Stimulated activated CD4-positive, alpha-beta T cell treated with anti-CD3 and anti-CD28 coated beads, TNF-alpha, amount 100 ng/mL, for 24 hours (primary cell): ENCODE measurements at places on chromosomes 16 and 17.

DNA sequence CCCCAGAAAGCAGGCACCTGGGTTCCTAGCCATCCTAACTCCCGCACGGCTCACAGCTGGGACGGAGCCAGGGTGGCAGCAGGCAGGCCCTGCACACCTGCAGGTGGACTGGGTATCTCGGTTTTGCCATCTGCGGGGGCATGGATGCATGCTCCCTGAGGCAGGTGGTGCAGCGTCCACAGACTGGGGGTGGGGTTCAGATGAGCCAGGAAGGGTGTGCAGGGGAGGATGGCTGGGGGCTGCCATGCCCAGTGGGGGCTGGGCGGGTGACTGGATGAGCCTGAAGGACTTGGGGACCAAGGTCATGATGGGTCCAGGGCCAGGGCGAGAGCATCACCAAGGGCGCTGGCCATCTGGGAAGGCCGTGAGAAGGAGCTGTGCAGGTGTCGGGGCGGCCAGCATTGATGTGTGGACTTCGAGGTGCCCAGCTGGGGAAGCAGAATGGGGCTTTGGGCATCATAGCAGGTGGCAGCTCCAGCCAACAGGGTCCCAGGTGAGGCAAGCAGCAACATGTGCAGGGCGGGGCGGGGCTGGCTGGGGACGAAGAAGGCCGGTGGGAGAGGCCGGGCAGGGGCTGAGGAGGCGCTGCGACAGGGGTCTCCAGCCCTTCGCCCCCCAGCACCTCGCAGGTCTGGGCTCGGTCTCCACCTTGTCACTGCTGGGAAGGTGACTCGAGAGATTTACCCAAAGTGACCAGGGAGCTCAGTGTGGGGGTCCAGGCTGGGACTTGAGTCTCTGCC is 41.0 kb upstream of the ZNF469 start:
- no peak for DNase-seq

GRCh38 chr16:75068085-75069031 is 48.2 kb downstream of the LDHD start:
- no peak for DNase-seq

GRCh38 chr17:10031127-10031526 is 126.1 kb upstream of the RCVRN start:
- no peak for DNase-seq

- no peak for DNase-seq
These were observed 66.9 kb upstream of the SDK2 start for GRCh38 chr17:73711184-73711583.

DNA sequence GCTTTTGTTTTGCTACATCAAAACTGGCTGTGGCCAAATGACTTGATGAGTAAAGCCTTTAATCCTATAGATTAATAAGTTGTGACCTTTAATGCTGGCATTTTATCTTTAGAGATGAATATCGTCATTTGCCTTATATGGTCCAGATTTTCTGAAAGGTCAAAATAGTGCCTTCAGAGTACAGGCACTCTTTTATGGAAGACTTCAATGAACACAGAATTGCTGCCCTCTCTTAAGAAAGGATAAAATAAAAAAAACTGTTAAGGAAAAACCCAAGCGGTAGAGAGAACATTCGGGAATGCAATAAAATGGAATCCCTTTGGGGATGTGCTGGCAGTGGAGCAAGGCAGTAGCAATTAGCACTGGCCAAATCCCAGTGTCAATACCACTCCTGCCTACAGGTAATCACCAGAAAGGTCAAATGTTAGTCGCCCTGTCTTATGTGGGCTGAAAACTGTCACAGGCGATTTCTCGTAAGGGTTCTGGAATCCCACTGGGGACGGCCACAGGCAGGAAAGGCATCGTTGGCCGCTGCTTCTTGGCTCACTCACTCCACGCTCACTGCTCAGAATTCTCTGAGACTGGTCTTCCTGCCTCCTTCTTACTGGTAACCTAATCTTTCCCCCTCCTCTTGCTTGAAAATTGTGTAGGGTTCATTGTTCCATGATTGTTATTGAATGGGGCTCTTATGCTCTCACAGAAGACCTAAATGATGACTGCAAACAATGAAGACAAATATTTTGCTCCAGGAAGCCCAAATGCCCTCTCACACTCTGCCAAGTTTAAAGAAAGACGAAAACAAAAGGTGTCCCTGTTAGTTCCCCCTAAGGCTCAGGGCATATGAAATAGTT is 45.4 kb upstream of the HSBP1 start:
- DNase-seq = no peak

GRCh38 chr16:53745086-53745485 is 41.1 kb downstream of the FTO start:
- no peak for DNase-seq

- no peak for DNase-seq
These were observed 834 bp downstream of the CDH8 start for GRCh38 chr16:62035115-62036092.

GRCh38 chr17:65261152-65261551 is 124.0 kb downstream of the RGS9 start:
- DNase-seq = no peak

- no peak for DNase-seq
These were observed 198.4 kb downstream of the CYB561 start for GRCh38 chr17:63247706-63248105.

DNA sequence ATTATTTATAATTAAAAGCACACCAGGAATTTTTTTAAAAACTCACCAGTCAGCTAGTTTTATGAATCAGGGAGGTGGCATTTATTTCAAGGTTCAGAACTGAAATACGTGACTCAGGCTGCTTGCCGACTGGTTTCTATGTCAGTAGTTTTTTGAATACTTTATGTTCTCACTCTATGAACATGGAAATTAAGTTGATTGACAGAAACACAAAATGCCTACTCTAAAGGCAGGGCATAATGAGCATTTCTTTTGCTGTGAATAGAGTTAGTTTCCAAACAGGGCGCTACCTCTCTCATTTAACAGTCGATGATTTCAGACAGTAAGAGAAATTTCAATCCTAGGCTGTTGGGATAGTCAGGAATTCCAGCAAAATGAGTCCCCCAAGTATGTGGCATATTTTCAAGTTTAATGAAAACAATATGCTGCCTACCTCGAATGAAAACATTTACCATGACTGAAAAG is 6.7 kb downstream of the HS3ST3B1 start:
- DNase-seq = no peak

- DNase-seq = no peak
These were observed 23.1 kb upstream of the PHF12 start for GRCh38 chr17:28974451-28974850.

GRCh38 chr17:28938552-28938951 is 12.8 kb downstream of the PHF12 start:
- no peak for DNase-seq

- no peak for DNase-seq
These were observed 176.4 kb upstream of the GSE1 start for GRCh38 chr16:85436636-85437165.

DNA sequence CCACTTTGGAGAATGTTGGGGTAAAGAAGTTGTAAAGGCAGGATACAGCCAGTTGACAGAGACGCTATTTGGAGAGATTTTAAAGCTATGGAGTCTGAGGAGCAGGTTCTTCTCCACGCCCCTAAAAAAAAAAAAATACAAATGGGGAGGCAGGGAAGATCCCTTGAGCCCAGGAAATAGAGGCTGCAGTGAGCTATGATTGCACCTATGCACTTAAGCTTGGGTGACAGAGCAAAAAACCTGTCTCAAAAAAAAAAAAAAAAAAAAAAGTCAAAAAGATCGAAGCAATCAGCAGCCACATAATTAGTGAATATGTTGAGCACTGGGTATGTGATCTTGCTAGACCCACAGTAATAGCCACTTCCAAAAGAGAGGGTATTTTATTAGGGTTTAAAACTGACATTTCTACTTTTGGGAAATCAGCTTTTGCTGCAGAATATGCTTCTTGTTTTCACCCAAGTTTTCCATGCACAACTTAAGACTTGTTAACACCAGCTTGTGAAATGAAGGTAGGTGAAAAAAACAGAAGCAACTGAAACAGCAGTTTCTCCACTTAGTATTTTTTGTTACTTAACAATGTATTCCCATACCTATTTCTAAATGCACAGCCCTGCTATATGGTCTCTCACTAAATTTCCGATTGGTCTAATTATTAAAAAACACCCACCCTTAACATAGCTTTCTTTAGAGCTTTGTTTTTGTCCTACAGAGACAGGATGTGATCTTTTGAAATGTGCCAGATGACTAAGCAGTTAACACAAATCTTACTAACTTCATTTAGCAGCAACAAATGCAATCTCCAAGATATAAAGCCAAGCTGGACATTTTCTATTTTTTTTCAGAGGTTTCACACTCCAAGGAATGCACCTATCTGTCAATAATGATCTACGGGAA is 2.5 kb upstream of the ARL6IP1 start:
- DNase-seq = no peak

DNA sequence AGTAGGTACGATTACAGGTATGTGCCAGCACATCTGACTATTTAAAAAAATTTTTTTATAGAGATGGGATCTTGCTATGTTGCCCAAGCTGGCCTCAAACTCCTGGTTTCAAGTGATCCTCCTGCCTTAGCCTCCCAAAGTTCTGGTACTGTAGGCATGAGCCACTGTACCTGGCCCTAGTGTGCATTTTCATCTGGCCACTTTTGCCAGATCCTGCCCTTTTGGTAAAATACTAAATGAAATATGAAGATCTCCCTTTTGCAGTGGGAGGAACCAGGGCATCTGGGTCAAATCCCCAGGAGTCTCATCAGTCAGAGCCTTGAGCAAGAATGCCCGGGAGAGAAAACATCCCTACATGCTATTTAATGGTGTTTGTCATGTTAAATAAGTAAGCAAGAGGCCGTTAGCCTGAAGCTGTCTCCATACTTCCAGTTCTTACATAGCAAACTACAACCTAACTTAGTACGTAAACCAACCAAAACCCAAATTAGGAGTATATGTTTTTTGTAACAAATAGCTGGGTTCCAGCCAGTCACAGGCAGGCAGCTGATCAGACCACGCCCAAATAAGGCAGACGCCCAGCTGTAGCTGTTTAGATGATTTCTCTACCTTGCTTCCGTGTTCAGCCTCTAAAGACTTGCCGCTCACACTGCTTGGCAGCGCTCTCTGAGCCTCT is 46.5 kb upstream of the CLEC18A start:
- no peak for DNase-seq

- DNase-seq = no peak
These were observed 260.1 kb downstream of the SNX29 start for GRCh38 chr16:12236589-12236988.

GRCh38 chr16:67246081-67246755 is 1.1 kb downstream of the FHOD1 start:
- peak; percentile 55 for DNase-seq

GRCh38 chr17:17059301-17059890 is 17.1 kb downstream of the MPRIP start:
- no peak for DNase-seq

GRCh38 chr17:58755577-58756245 is at the start of gene PPM1E:
TSS of gene PPM1E (plus strand) at chr17:58755854.
- DNase-seq = no peak

DNA sequence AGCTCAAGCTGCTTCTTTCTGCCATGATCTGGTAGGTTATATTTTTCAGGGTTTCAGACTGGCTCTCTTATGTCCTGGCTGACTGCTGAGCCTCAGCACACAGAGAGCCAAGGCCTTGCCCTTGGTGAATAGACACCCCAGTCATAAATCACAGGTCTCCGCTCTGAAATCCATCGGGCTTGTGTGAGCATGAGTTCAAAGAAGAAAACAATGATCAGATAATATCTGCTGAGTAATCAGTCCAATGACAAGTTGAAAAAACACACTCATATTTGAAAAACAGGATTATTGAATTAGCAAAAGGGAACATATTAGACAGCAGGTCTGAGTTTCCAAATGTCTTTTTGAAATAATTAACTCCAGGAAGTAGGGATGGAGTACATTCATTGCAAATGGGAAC is 51.1 kb upstream of the NDRG4 start:
- DNase-seq = no peak

GRCh38 chr16:12340151-12340733 is 363.7 kb downstream of the SNX29 start:
- DNase-seq = no peak

DNA sequence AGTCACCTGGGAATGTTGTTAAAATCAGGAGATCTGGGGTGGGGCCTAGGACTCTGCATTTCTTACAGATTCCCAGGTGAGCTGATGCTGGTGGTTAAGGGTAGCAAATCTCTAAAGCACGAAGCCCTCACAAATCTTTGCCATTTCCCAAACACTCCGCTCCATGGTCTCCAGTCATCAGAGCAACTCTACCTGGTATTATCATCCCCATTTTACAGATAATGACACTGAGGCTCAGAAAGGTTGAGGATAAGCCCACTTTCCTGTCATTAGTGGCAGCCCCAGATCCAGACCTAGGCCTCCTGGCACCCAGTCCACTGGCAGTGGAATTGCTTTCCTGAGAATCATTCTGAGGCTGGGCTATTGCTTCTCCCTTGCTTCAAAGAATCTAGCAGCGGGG is 8.7 kb downstream of the SLC46A1 start:
- no peak for DNase-seq

GRCh38 chr17:12554251-12554650 is 111.4 kb upstream of the MYOCD start:
- DNase-seq = no peak

GRCh38 chr17:76545918-76546555 is 6.2 kb downstream of the PRCD start:
- no peak for DNase-seq

- DNase-seq = no peak
These were observed 13.2 kb downstream of the CMTM3 start for GRCh38 chr16:66617728-66618127.

- no peak for DNase-seq
These were observed 29.6 kb upstream of the FBXO47 start for GRCh38 chr17:38996660-38997337.

DNA sequence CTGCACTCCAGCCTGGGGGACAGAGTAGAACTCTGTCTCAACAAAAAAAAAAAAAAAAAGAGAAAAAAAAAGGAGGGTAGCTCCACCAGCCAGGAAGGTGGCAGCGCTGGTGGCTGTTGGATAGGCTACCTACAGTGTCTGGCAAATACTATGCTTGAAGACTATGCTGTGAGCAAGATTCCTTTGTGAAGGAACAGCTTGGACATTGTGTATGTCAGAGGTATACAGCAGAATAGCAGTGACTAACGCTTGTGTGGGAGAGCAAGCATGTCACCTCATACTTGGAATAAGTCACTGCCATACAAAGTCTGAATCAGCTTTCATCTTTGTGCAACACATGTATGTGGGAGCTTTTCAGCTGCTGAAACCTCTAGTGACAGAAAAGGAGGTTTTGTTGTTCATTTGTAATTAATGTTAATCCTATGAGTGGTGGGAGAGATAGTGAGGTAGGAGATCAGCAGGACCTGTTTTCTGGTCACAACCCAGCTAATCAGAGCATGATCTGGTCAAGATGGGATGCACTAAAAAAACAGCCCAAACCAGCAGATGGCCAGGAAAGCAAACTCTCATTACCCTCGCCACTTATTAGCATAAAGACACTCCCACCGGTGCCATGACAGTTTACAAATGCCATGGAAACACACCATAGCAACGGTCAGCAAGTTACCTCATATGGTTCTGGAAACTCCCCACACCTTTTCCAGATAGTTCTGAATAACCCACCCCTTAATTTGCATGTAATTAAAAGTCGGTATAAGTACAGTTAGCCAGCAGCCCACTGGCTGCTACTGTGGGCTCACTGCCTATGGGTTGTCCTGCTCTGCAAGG is 6.8 kb upstream of the ITGAD start:
- DNase-seq = no peak

- no peak for DNase-seq
These were observed 1.1 kb downstream of the RAI1 start for GRCh38 chr17:17682293-17682736.
